ENCODE measurements at places on chromosomes 2 and 18.

- peak; percentile 55 for DNase-seq
Observed at GRCh38 chr2:43021791-43022509, 204.5 kb downstream of the ZFP36L2 start.

DNA sequence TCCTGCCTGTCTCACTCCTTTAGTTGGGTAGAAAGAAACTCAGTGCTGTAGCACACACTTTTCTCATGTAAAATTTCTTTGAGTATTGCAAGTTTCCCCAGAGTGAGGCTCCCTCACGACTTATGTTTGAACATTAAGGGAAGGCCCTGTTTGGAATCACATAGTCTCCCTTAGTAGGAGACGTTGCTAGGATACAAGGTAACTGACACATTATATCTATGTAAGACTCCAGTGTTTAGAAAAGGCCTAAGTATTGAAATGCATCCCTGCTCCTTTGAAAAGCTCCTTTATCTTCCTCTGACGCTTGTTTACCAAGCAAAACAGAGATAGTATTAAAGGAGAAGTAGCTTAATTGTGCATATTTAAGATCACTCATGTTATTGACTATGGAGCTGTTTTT is 248.2 kb downstream of the PHLPP1 start:
- peak; percentile 89 for DNase-seq

DNA sequence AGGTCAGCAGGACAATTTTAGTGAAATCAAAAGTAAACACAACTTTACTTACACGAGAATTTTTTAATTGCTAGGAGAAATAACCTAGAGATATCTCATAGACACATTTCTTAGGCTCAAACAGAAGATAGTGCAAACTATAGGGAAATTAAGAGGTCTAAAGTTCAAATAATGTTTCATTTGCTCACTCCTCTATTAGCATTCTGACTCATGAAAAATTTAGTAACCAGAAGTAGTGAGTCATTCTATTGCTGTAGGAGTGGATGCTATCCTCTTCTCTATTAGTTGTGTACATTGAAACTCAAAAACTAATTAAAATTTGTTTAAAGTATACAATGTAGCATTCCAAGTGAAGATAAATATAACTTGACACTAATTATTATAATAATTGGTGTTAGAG is 908.3 kb upstream of the TMEFF2 start:
- no peak for DNase-seq

DNA sequence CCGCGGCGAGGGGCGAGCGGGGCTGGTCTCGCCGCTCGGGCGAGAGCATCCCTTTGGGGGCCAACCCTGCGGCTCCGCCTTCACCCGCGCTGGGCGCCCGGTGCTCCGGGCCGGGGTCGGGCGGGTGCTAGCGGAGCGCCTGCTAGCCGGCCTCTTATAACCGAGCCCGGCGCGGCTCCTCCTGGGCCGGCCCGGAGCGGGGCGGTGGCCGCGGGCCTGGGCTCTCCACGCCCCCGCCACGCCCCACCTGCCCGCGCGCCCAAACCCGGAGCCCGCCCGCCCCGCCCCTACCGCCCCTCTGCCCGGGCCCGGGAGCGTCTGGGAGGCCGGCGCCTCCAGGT is at the start of gene FOXI3:
TSS of gene FOXI3 (minus strand) at position 129 of the 341 bp plus-strand sequence. CDS start 158 bp downstream, outside the sequence.
- DNase-seq = no peak

GRCh38 chr2:199455545-199456382 is 2.0 kb downstream of the SATB2 start:
- DNase-seq = no peak

GRCh38 chr18:21194871-21195771 is 46.9 kb upstream of the GREB1L start:
- DNase-seq = peak; percentile 81

GRCh38 chr2:210860276-210860675 is 303.9 kb downstream of the CPS1 start:
- DNase-seq = no peak

- DNase-seq = no peak
Observed at GRCh38 chr2:163665817-163666216, 70.0 kb downstream of the FIGN start.

DNA sequence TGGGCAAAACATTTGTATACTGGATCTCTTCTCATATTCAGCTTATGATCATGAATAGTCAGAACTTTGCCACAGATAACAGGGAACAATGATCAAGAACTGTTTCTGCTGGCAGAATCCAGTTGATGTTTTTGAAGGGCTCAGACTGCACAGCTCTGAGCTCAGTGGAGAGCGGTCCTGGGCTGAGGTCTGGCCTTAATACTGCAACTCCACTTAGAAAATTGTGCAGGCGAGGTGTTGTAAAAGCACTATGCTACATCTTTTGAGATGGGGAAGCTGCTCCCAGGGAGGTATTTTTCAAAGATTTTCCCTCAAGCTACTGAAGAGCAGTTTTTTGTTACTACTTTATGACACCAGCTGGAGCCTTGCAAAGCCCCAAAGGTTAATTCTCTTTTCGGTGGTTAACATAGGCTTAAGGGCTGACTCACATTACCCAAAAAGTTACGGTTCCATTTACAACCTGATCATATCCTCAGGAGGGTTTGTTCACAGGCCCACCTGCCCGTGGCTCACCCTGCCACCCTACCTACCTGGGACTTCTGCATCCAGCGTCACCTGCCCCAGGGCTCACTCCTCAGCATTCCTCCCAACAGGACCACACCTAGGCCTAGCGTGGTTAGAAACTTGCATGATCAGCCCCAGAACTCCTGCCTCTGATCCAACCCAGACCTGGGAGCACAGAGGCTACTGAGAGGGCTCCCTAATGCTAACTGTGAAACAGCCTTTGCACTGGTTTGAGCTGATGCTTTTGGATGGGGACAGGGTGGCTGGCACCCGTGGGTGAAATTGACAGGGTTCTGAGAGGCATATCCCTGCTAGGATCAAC is 114.4 kb downstream of the NCK2 start:
- no peak for DNase-seq

DNA sequence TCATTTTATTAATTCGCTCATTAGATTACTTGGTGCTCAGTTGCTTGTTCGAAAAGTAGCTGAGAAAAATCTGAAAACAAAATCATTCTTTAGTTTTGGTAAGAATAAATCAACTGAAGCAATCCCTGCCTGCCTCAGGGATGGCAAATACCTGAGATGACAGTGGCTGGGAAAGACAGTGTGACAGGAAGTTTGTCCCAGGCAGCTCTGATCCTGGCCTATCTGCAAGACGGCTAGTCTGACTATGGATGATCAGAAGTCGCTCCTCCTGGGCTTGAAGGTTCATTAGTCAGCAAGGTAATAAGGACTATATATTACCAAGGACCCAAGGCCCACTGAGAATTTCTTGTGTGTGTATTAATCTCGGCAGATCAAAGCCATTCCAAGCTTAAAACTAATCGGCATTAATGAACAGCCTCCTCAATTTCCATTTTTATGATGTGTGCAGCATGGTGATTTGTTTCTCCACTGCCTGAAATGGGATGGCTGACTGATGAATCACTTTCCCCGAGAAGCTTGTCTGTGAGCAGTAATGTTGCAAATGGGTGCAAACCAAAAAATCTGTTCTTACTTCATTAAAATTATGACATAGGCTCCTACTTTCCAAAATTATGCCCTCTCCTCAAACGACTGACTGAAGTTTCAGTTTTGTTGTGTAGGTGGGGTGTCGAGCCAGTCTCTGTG is 199.9 kb downstream of the ACTR3 start:
- DNase-seq = no peak

- no peak for DNase-seq
Observed at GRCh38 chr2:48452108-48452507, 77.8 kb upstream of the STON1 start.

All from pons (tissue), 1 donor.